Fibroblast of skin of right biceps (primary cell): ENCODE measurements at places on chromosomes 13 and 19.

DNA sequence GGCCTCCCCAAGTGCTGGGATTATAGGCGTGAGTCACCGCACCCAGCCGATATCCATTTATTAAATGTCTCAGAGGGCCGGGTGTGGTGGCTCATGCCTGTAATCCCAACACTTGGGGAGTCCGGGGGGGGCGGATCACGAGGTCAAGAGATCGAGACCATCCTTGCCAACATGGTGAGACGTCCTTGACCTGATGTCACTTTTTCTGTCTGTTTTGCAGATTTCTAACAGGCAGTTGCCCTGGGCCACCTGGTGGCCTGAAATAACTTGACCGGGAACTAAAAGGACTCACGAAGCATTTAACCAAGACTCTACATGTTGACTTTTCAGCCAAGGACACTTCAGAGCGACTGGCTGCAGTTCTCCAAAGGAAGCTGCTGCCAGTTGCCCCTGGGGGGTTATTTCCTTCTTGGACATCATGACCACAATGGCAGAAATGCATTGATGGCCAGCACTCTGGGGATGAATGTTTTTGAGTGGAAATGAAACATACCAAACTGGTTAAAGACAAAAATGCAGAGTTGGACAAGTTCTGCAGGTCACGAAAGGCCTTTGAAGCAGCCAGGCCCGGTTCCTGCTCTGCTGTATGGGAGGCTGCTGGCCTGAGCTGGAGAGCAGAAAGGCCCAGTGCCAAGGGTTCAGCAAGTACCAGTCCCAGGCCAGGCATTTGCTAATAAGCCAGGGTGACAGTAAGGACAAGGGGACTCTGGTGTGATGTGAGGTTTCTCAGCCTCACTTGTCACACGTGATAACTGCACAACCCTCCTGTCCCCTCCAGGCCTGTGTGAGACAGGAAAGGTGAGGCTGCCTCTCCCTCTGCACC is 8.3 kb downstream of the ZNF837 start:
- DNase-seq = no peak

GRCh38 chr13:91565296-91565695 is 166.9 kb downstream of the GPC5 start:
- DNase-seq = no peak

- DNase-seq = peak; percentile 49
Measured at GRCh38 chr13:105441051-105441750, 1094.3 kb downstream of the EFNB2 start.

GRCh38 chr19:18809149-18809868 is 18.2 kb upstream of the COMP start:
- DNase-seq = peak; percentile 56
